ENCODE measurements at places on chromosomes 2 and 18.

DNA sequence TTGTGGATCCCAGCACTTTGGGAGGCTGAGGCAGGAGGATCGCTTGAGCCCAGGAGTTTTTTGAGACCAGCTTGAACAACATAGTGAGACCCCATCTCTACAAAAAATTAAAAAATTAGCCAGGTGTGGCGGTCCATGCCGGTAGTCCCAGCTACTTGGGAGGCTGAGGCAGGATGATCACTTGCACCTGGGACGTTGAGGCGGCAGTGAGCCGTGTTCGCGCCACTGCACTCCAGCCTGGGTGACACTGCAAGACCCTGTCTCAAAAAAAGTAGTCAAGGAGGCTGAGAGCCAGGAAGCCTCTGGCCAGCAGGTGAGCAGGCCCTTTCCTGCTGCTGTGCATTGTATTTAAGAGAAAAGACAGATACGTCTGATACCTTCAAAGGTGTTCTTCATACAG, 11.1 kb upstream of the PROC start:
- H3K27me3 ChIP-seq: peaks cover 8% of the 10 kb centered on the region
- peaks cover 12% of the 10 kb centered on the region for H3K4me1 ChIP-seq
- H3K27ac ChIP-seq: peak overlapping the region; percentile 51
- no peaks in the 10 kb centered on the region for H3K36me3 ChIP-seq
- peak overlapping the region; percentile 82 for H3K4me3 ChIP-seq
- no peak for DNase-seq

- no peaks in the 10 kb centered on the region for H3K36me3 ChIP-seq
- H3K4me3 ChIP-seq: no peak overlapping the region
- DNase-seq: no peak
- H3K4me1 ChIP-seq: no peaks in the 10 kb centered on the region
Measured at GRCh38 chr2:27552941-27553340, 29.9 kb upstream of the ZNF512 start.

GRCh38 chr2:64354857-64355680, 98.9 kb upstream of the LGALSL start:
- H3K27me3 ChIP-seq: peaks cover 45% of the 10 kb centered on the region
- no peak overlapping the region for H3K4me3 ChIP-seq
- H3K36me3 ChIP-seq: peaks cover 2% of the 10 kb centered on the region
- no peak overlapping the region for H3K27ac ChIP-seq
- no peak for DNase-seq

DNA sequence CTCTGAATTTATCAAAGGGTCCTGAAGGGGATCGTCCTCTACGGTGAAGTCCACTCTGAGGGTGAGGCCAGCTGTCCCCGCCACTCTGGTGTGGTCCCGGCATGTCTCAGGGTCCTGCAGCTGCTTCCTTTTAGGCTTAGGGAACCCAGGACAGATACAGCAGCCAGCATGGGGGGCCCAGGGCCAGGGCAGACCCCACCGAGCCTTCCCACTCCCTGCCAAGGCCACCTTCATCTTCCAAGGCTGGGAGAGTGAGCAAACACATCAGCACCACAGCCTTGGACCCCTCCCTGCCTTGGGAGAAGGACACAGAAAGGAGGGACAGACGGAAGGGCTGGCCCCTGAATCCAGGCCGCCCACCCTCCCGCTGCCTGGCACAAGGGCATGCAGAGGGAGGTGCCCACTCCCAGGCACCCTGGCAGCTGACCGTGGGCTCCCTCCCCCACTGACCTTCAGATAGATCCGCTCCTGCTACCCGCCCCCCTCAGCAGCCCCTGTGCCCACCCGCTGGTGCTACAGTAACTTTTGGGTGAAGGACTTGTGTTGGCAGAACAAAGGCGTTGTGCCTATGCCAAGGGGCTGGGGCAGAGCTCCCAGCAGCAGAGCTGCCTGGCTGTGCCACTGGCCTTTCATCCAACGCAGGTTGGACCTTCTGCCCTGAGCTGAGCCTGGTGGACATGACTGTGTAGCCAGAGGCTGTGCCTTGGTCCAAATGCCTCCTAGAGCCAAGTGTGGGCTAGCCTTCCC, 7.6 kb downstream of the CYP26B1 start:
- no peak overlapping the region for H3K27ac ChIP-seq
- peaks cover 9% of the 10 kb centered on the region for H3K4me1 ChIP-seq
- DNase-seq: peak; percentile 4
- H3K27me3 ChIP-seq: peaks cover 39% of the 10 kb centered on the region
- no peak overlapping the region for H3K4me3 ChIP-seq

GRCh38 chr18:46718501-46719341, 38.1 kb downstream of the ST8SIA5 start:
- peaks cover 2% of the 10 kb centered on the region for H3K4me1 ChIP-seq
- no peak overlapping the region for H3K4me3 ChIP-seq

DNA sequence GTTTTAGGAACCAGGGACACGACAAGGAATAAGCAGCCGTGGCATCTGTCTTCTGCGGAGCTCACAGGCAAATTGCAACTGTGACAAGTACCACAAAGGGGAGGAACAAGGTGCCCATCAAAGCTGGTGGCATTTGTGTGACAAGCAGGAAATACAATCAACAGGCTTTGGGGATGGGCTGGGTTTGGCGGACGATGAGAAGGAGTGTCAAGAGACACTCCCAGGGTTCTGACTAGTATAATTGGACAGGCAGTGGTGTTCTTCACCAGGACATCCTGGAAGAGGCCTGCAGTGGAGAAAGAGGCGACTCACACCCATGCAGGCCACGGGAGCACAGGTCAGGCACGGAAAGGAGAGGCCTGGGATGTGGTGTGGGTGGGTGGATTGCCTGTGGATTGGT, 14.2 kb upstream of the SPATA3 start:
- H3K36me3 ChIP-seq: no peaks in the 10 kb centered on the region
- DNase-seq: no peak
- H3K27me3 ChIP-seq: peaks cover 2% of the 10 kb centered on the region
- H3K4me3 ChIP-seq: peak overlapping the region; percentile 80
- H3K4me1 ChIP-seq: peaks cover 38% of the 10 kb centered on the region

- H3K4me1 ChIP-seq: no peaks in the 10 kb centered on the region
- H3K36me3 ChIP-seq: no peaks in the 10 kb centered on the region
- H3K4me3 ChIP-seq: no peak overlapping the region
- H3K27ac ChIP-seq: no peak overlapping the region
- DNase-seq: no peak
- H3K27me3 ChIP-seq: no peaks in the 10 kb centered on the region
Measured at GRCh38 chr2:212282671-212283261, 255.8 kb downstream of the ERBB4 start.

DNA sequence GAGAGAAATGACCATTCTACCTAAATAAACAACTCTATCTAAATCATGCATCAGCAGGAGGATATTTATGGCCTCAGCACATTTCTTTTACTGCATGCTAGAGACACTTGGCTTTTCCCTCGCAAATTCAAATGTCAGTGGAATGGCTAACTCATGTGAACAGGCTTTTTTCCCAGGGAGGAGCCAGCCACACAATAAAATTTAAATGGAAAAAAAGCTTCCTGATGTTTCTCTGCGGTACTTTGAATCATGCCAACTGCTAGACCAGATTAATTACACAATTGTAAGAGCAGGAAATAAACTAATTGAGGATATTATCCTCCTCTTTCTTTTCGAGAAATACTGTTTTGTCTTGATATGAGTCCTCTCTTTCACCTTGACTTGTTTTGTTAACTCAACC, 676.3 kb downstream of the IRS1 start:
- no peak overlapping the region for H3K27ac ChIP-seq
- H3K36me3 ChIP-seq: no peaks in the 10 kb centered on the region
- H3K4me3 ChIP-seq: no peak overlapping the region
- peaks cover 9% of the 10 kb centered on the region for H3K27me3 ChIP-seq

- no peak overlapping the region for H3K4me3 ChIP-seq
- peaks cover 2% of the 10 kb centered on the region for H3K36me3 ChIP-seq
- H3K27me3 ChIP-seq: peaks cover 34% of the 10 kb centered on the region
Measured at GRCh38 chr2:177670791-177671535, 278.4 kb downstream of the AGPS start.
